NCI-H345 (cell line): ENCODE measurements at places on chromosomes 12 and 14.

- no peak for DNase-seq
Measured at GRCh38 chr14:61380984-61381383, 59.6 kb downstream of the PRKCH start.

DNA sequence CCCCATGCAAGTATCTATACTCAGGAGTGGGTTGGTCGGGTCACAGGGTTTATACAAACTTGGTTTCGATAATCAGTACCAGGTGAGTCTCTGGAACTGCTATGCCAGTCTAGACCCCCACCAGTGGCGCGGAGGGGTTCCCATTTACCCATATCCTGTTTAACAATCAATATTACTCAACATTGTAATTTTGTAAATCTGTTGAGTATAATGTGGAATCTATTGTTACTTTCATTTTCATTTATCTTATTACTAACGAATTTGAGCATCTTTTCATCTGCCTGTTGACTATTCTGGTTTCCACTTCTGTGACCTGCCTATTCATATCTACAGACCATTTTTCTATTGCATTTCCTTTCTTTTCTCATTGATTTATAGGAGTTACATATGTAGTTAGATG, 275.2 kb upstream of the CRY1 start:
- no peak for DNase-seq

- no peak for DNase-seq
Measured at GRCh38 chr12:50571786-50572185, 67.0 kb downstream of the DIP2B start.

- no peak for DNase-seq
Measured at GRCh38 chr14:64266239-64266638, 27.9 kb downstream of the ESR2 start.

DNA sequence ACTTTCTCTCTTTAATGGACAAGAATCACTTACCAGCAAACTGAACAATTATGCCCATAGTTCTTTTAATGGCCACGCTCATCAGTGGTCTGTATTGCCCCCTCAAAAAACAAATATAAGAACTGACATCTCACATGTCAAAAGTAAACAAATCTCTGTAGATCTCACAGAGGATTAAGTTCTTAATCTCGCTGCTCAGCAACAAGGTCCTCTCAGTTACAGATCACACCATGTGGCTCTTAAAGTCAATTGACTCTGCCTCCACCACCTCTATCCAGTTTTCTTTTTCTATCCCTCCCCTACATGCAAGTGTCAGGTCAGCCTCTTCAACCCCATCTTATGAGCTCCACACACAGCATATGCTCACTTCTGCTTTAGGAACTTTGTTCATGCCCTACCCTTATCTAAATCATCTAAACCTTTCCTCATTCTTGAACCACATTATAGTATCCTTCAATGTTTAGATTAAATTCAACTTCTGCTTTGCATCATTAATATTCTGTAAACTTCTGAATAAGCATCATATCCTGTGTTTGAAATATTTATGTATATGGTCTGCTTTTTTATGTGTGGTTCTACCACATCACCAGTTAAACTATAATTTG, 7.2 kb downstream of the ADAM20 start:
- DNase-seq: peak; percentile 4

DNA sequence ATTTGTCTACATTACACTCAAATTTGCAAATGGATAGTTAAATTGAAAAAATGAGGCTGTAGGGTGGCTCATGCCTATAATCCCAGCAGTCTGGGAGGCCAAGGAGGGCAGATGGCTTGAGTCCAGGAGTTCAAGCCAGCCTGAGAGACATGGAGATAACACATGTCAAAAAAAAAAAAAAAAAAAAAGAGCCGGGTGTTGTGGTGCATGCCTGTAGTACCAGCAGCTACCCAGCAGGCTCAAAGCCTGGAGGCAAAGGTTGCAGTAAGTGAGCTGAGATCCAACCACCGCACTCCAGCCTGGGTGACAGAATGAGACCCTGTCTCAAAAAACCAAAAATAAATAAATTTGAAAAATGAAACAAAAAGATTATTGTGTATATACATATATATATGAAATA, 119.9 kb upstream of the MGAT4C start:
- no peak for DNase-seq

DNA sequence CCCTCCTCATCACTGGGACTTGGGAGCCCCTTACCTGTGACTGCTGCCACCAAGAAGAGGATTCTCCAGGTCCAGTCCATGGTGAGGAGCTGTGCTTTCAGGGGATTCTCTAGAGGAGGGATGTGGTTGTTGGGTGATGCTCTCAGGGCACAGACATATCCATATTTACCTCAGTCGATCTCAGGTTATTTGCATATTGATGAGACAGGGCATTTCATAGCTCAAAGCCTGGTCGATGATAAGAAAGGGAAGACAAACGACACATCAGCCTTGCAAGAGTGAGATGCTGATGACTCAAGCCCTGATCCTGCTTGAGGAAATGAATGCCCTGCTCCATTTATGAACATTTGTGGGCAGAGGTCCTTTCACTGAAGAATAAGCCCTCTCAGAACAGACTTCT, 981.0 kb downstream of the TMEM121 start:
- DNase-seq: no peak

GRCh38 chr12:106205208-106206069, 42.4 kb downstream of the CKAP4 start:
- peak; percentile 46 for DNase-seq

GRCh38 chr12:5102261-5102789, 58.6 kb downstream of the KCNA5 start:
- DNase-seq: no peak

DNA sequence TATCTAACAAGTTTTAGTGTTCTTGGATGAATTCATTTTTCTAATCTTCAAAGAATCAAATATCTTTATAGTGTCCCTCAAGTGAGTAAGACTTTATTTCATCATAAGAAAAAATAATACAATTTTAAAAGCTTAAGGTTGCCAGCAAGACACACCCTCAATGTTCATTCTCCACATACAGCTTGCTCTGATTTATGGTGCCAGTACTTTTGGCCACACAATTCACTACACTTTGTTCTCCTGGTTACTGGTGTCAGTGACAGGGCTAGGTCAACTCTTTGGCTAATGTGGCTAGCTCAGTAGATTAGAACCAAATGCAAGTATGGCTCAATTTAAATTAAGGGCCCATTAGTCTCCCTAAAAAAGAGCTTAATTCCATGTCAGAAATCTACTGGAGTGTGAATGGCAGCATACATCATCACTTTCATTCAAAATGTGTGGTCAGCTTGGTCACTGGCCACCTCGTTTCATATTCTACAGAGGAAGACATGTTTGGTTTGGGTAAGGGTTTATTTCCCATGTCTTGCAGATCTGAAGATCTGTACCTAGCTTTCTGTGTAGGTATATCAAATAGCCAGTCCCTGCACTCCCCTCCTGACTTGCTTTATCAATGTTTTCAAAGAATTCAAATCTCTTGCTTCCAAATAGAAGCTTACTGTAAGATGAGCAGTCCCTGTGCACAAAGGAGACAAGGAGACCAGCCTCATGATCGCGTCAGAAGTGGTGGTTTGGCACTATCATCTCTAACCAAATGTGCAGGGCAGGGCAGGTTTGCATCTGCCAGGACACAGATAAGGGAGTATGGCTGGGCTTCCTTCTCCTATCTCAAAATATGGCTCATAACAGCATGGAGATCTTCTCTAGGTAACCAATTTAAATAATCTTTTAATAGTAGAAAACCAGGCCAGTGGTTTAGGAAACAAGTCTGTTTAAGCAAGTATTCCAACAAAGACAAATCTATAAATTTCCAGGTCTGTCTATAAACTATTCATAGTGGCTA, 31.3 kb downstream of the HECTD4 start:
- DNase-seq: no peak

DNA sequence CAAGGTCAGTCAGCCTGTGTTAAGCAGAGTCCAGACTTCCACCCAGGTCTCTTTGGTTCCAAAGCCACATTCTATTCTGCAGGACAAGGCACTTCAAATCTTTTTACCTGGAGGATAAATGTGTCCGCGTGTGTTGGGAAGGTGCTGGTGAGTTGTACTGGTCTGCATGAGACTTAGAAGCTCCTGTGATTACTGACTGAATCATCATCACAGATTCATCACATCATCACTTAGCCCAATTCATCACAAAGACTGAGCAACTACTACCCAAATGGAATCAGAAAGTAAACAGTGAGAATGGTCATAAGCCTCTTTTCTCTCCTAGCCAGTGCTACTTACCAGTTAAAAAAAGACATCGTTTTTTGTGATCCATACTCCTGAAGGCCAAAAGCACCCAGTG, 5.3 kb downstream of the SLC15A5 start:
- no peak for DNase-seq

DNA sequence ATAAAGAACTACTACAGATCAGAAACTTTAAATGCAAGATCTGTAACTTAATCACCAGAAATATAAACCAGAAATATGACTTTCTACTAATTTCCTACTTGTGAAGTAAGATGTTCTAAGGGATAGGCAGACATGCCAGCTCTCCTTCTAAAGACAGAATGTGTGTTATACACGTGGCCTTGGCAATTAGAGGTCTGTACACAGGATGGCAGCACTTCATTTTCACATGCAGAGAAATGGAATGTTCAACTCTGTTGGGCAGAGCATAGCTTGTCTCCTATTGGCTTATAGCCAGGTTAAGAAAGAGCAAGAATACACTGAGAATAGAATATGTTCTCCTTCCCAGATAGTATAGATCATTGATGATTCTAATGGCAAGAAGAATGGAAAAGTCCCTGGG, 403.8 kb downstream of the DAD1 start:
- DNase-seq: no peak

DNA sequence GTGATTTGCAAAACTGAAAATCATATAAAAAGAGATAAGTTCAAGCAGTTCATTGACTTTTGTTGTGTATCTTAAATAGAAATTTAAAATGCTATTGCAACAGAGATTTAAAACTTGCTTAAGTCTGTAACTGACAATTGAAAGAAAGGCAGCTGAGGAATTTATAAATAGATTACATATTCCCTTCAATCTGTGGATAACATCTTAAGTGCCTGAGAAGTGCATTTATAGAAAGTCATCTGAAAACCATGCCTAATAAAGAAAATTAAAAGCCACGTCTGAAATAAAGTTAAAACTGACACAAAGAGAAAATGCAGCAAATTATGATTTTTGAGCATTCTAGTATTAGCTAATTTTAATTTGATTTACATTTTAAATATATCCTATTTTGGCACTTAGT, 479.8 kb downstream of the MDGA2 start:
- DNase-seq: no peak

DNA sequence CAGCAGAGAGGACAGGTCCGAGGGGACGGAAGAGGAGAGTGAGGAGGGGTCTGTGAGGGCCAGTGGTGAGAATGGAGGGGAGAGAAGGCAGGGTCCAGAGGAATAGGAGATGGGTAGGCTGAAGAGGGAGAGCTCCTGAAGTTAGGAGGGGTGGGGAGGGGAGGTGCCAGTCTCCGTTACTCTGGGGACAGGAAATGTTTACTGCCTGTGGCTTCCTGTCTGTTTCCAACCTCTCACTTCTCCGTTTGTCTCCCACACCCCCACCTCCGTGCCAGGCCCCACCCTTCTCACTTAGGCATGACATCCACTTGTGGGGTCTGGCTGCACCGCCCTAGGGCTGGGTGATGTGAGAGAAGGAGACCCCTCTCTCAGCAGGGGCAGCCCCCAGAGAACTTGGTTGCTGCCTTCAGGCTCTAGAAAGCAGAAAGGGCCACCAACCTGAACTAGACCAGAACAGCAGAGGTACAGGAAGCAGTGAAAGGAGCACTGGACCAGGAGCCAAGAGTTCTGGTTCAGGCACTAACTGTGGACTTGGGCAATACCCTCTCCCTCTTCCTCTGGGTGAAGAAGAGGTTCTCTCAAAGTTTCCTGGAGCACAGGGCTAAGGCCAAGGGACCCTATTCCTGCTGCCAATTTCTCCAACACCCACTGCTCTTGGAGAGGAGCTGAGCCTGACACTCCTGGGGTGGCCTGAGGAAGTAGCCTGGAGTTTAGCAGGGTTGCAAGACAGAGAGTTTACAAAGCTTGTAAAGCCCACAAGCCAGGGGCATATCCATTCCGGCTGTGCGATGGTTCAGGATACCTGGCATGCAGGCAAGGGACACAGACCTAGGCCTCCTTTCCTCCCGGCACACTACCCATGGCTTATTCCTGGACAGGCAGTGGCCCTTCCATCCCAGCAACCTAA, 5.5 kb downstream of the ITGA5 start:
- DNase-seq: no peak

GRCh38 chr12:60231976-60232907, 636.4 kb downstream of the SLC16A7 start:
- DNase-seq: no peak

- DNase-seq: no peak
Measured at GRCh38 chr12:15933751-15934150, 22.6 kb downstream of the DERA start.

DNA sequence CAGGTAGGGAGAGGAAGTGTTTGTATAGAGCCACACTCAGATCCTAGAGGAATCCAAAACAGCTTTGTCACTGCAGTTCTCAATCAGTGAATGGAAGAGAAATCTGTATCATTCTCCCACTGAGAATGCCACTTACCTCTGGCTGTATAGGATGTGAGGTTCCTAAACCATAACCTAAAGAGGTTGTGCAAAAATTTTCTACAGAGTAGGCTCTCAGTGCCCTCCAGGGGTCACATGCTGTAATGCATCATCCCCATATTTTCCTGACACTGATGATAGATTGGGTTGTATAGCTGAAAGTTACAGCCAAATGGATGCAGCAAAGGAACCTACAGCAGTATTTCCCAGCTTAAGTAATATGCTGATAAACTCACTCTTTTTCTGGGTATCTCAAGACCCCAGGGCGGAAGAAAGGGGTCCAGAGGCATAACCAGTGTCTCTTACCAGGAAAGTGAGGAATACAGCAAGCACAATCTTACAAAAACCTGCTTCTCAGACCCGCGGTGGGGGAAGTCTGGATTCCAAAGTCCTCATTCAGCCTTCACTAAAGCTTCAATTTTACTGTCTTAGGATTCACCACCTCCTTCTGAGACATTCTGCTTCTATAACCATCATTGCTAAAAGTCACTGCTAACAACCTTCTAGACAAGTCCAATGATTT, 3.8 kb downstream of the BCDIN3D start:
- DNase-seq: peak; percentile 2

DNA sequence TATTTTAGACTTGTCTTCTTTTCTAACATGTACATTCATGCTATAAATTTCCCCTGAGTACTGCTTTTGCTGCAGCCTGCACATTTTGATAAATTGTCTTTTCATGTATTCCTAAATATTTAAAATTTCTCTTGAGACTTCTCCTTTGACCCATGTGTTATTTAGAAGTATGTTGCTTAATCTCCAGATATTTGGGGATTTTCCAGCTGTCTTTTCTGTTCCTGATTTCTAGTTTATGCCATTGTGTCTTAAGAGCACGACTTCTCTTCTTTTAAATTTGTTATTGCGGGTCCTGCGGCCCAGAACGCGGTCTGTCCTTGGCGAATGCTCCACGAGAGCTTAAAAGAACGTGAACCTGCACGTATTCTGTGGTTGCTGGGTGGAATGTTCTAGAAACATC, 136.4 kb downstream of the KIF26A start:
- DNase-seq: no peak

DNA sequence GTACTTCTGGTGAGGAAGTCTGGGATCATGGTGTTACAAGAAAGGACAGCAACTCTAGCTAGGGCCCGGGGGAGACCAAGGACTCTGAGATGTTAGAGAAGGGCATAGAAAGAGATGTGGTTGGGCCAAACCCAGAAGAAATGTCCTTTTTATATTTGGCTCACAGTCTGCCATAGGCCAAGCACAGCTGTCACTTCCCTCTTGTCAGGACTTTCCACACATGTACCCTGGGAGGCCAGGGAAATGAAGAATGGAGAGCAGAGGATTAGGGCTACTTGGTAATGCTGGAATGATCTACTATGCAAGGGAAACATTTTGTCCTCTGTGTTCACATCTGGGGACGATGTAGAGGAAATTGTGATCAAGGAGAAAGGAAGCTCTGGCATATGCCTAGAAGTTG, 9.2 kb downstream of the MYO1A start:
- no peak for DNase-seq

- no peak for DNase-seq
Measured at GRCh38 chr14:20551606-20552005, 9.2 kb downstream of the RNASE9 start.
